ENCODE measurements at places on chromosomes 3 and 15.

DNA sequence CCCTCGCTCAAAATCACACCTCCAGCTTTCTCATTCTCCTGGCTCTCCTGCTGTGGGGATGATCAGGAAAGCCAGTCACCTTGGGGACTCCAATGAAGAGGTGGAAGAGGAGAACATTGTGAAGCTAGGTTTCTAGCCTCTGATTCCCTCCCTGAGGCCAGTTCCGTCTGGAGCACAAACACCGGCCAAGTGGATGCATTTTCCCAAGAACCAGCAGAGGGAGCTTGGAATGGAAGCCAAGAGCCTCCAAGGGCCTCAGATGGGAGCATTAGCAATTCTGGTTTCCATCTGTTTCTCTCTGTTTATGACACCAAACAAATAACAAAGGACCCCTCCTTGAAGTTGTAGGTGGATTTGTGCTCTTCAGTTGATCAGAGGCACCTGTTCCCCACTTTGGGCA is 40.6 kb upstream of the NMNAT3 start:
- DNase-seq: no peak

GRCh38 chr3:184016169-184016570 is 1.5 kb downstream of the ABCC5 start:
- DNase-seq: peak; percentile 40

GRCh38 chr3:53114011-53114400 is 16.2 kb downstream of the RFT1 start:
- peak; percentile 90 for DNase-seq

DNA sequence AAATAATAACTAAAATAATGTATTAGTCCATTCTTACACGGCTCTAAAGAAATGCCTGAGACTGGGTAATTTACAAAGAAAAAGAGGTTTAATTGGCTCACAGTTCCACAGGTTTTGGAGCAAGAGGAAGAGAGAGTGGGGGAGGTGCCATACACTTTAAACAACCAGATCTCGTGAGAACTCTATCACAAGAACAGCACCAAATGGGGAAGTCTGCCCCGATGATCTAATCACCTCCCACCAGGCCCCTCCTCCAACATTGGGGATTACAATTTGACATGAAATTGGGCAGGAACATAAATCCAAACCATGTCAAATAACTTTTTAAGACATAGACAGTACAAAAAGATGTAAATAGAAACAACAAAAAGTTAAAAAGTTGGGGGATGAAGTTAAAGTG is 63.2 kb downstream of the ILDR1 start:
- DNase-seq: no peak

DNA sequence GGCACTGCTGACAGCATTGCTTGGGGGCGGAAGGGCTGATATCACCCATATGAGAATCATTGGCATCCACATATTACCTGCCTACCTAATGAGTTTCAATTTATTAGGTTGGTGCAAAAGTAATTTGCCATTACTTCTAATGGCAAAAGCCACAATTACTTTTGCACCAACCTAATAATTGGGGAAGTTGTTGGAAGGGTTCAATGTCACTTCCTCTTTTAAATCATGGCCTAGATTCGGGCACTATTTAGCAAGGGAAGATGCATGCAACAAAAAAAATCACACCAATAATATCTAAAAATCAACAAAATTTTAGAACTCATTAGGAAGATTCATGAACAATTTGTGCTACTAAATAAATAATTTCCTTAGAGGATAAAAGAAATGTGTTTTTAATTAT is 56.0 kb upstream of the AGTR1 start:
- DNase-seq: no peak

DNA sequence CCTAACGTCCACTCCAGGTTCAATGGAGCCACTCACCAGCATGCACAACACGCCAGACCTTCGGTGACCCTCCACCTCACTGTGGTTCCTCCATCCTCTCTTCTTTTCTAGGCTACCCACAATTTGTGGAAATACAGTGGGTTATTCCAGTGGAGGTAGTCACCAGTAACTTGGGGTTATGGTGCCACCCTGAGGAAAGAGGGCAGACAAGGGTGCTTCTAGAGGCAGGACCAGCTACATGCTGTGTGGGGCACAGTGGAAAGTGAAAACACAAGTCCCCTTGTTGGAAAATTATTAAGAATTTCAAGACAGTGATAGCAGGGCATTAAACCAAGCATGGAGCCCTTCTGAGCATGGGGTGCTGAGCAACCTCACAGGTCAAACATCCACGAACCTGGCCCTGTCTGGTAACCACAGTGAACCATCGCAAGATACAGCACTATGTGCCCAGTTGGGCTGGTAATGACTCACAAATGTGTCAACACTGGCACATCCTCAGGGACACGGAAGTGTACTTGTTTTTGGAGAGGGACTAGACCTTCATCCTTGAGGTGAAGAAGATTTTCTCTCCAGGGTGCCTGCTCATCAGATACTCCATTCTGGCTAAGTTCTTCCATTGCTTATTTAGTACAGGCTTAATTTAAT is 166.7 kb downstream of the STT3B start:
- no peak for DNase-seq

- no peak for DNase-seq
These were observed 41.6 kb downstream of the PARP15 start for GRCh38 chr3:122619040-122619439.

GRCh38 chr3:196198771-196199753 is 12.1 kb downstream of the ZDHHC19 start:
- DNase-seq: no peak

DNA sequence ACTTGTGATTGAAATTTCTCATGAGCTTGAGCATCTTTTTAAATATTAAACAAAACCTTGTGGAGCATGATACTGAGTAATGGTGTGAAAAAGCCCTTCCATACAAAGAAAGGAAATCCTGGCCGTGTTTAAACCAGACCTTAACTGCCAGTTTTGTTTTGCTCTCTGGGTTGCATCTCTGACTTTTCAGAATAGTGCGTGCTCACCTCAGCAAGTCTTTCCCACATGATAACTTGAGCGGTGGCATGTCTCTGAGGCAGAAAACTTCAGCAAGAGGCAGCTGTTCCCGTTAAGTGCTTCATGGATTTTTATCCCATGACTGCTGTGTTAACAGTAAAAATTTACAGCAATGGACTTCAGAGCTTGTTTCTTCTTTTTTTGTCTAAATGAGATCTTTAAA is 393.3 kb downstream of the FEZF2 start:
- no peak for DNase-seq

DNA sequence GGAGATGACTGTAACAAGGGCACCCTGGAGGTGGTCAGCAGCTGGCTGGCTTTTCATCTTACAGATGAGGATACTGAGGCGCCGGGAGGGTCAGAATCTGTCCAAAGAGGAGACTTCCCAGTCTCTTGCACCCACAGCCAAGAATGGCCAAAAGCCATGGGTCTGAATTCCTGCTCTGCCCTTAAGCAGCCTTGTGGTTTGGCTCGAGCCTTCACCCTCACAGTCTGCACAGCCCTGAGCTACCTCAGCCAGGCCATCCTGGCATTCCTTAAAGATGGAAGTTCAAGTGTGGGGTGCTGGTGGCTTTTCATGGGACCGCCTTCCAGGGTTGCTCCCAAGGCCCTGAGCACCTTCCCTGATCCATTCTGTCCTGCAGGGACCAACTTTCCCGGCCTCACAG is 59.2 kb downstream of the CACNA2D2 start:
- DNase-seq: no peak

DNA sequence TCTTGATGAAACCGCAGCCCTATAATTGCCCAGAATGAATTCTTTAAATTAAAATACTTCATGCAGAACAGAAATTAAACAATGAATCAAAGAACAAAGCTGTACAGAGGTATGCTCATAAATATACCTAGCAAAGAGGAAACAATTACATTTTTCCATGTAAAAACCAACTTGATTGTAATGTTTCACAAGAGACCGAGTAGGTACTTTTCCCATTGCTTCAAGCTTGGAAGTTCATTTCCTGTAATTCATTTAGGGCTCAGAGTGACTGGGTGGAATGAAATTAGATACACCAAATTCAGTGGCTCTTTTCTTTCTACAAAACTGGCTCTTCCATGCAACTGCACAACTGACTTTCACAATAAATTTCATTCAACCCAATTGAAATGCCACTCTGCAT is 51.4 kb downstream of the FHIT start:
- no peak for DNase-seq

- DNase-seq: no peak
These were observed 1.4 kb upstream of the BHLHE40 start for GRCh38 chr3:4977853-4978203.

- no peak for DNase-seq
These were observed 78.1 kb downstream of the OXNAD1 start for GRCh38 chr3:16343101-16343500.

DNA sequence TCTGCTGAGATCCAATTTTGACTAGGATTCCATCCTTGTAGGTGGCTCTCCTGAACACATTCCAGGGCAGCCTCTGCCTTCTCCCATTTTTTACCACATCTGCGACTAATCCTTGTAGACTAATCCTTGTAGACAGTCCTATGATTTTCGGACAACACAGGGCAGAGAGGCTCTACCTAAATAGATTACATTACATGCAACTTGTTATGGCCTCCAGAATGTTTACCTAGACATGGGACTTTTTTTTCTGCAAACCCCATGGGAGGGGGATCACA is 239.3 kb upstream of the WNT5A start:
- no peak for DNase-seq

GRCh38 chr3:33644582-33644981 is 73.5 kb downstream of the CLASP2 start:
- no peak for DNase-seq

GRCh38 chr3:188185717-188186251 is 31.8 kb downstream of the LPP start:
- DNase-seq: no peak

Data from activated CD8-positive, alpha-beta memory T cell treated with anti-CD3 and anti-CD28 coated beads for 24 hours (primary cell).